Muscle of leg (tissue), 16 donors: ENCODE measurements at places on chromosomes 4 and X. TPM values are rescaled to one million over a fixed set of nuclear protein-coding genes. Genes with fewer than 3 reads are reported as not detected.

- H3K27me3 ChIP-seq: no peaks in the 10 kb centered on the region
- no peaks in the 10 kb centered on the region for H3K4me1 ChIP-seq
- no peak overlapping the region for H3K4me3 ChIP-seq
- DNase-seq: peak; percentile 30
- H3K36me3 ChIP-seq: no peaks in the 10 kb centered on the region
These were observed 424.5 kb upstream of the CTSO start for GRCh38 chr4:156378033-156378665.

GRCh38 chr4:126603210-126603609 lies 1029.5 kb upstream of the INTU start:
- no peaks in the 10 kb centered on the region for H3K36me3 ChIP-seq
- no peaks in the 10 kb centered on the region for H3K27me3 ChIP-seq
- H3K27ac ChIP-seq: no peak overlapping the region
- no peaks in the 10 kb centered on the region for H3K4me1 ChIP-seq

DNA sequence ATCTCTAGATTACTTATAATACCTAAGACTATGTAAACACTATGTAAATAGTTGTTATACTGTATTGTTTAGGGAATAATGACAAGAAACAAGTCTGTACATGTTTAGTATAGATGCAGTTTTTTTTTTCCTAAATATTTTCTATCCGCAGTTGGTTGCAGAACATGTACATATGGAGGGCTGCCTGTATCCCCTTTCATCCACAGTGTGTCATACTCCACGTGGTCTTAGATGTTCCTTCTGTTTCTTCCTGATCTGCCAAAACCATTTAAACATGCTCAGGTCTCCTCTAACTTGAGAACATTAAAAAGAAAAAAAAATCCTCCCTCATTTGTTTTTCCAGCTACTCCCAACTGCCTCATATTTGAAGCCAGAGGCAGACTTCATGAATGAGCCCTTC lies 14.0 kb downstream of the OCIAD1 start:
- H3K36me3 ChIP-seq: peaks cover 17% of the 10 kb centered on the region
- no peak for DNase-seq
- H3K27ac ChIP-seq: no peak overlapping the region
- no peaks in the 10 kb centered on the region for H3K27me3 ChIP-seq
- no peaks in the 10 kb centered on the region for H3K4me1 ChIP-seq
- H3K4me3 ChIP-seq: no peak overlapping the region

DNA sequence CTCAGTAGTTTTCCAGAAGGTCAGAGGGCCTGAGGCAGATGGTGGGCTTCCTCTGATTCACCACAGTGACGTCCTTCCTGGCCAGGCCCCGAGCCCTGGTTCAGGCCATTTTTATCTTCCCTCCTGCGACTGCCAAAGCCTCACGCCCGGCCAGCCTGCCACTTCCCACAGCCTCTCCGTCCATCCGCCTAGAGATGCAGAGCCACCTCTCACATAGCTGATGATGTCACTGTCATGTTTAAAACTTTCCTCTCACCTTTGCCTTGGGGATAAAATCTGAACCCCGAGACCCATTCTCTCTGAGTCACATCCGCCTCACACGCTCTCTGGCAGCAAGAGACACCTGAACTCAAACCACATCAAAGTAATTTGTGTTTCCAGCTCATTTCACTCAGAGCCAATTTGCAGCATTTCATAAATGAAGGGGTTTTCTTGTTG lies 175.3 kb downstream of the QDPR start:
- no peaks in the 10 kb centered on the region for H3K4me1 ChIP-seq
- peak; percentile 19 for DNase-seq
- no peaks in the 10 kb centered on the region for H3K36me3 ChIP-seq
- no peak overlapping the region for H3K27ac ChIP-seq
- no peaks in the 10 kb centered on the region for H3K27me3 ChIP-seq

DNA sequence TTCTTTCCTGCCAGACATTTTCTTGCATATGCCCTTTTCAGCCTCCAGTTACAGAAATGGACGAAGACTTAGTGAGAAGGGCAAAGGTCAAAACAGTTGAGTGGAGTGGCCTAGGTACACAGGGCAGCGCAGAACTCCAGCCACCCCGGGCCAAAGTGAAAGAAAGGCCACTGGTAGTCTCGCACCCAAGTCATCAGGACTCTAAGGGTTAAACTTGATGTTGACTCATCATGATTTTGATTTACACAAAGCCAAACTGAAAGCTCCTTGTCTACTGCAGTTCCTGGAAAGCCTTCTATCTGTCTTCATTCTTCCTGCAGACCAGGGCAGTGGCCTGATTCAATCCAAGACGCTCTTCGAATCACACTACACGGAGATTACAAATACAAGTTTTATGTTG lies 2.6 kb upstream of the IL13RA1 start:
- peaks cover 6% of the 10 kb centered on the region for H3K4me1 ChIP-seq
- H3K36me3 ChIP-seq: no peaks in the 10 kb centered on the region
- no peak overlapping the region for H3K4me3 ChIP-seq
- peak; percentile 16 for DNase-seq
- H3K27me3 ChIP-seq: peaks cover 14% of the 10 kb centered on the region

DNA sequence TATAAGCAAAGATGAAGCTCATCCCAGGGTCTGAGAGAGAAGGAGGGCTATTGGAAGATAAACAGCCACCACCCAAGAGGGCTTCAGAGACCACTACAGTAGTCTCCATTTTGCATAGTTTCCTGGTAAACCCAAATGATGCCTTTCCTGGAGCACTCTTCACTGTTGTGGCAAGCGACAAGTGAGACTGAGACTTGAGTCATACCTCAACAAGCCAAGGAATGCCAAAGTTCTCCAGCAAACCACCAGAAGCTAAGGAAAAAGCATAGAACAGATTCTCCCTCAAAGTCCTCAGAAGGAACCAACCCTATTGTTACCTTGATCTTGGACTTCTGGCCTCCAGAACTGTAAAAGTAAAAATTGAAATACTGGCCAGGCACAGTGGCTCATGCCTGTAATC lies 65.9 kb downstream of the LARP7 start:
- H3K4me1 ChIP-seq: peaks cover 11% of the 10 kb centered on the region
- H3K4me3 ChIP-seq: no peak overlapping the region
- H3K27ac ChIP-seq: no peak overlapping the region
- no peaks in the 10 kb centered on the region for H3K36me3 ChIP-seq
- no peak for DNase-seq

Gene G6PD
- 5.8 TPM for total RNA-seq

Gene AREG
- 0.09 TPM for total RNA-seq

Gene F11
- total RNA-seq: not detected

Gene CLNK
- 0.04 TPM for total RNA-seq

Gene F8A2
- not detected for total RNA-seq

Gene CORIN
- 1.0 TPM for total RNA-seq
